ENCODE measurements at places on chromosomes 5 and 9. TPM values are rescaled to one million over a fixed set of nuclear protein-coding genes. Genes with fewer than 3 reads are reported as not detected.

DNA sequence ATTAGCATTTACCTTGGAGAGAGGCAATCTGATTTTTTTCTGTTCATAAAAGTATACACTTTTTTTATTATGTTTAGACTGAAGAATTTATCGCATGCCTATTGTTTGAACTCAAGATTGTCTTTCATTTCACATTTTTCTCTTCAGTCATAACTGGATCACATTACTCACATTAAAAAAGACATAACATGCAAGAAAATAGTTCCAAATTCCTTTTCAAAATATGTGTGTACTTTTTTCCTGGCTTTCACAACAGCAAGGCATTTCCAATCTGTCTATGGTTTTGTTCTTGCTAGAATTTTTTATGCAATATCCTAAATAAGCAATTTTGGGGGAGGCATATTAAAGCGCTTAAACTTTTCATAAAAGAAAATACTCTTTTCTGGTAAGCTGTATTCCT is 21.2 kb downstream of the FTMT start:
- no peak for DNase-seq
- H3K36me3 ChIP-seq = no peaks in the 10 kb centered on the region
- no peaks in the 10 kb centered on the region for H3K27me3 ChIP-seq
- H3K4me3 ChIP-seq = no peak overlapping the region
- H3K4me1 ChIP-seq = no peaks in the 10 kb centered on the region
- H3K27ac ChIP-seq = no peak overlapping the region

DNA sequence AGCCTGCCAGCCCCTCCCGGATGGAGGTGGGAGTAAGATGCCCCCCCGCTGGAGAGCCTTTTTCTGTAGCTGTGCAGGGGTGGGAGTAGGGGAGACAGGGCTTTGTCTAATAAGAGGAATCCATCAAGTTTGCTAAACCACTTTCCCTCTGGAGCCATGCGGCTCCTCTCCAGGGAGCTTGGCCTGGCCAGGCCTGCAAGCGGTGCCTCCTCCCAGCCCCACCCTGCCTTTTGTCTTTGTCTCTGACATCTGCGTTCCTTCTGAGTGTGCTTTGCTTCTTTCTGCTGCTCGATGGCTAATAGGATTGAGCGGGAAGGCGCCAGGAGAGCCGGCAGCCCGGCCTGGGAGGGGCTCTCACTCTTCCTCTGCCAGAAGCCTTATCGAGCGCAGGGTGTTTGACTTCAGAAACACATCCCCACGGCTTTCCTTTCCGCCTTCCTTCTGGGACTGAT is 26.7 kb upstream of the FCN1 start:
- H3K27me3 ChIP-seq = no peaks in the 10 kb centered on the region
- no peak for DNase-seq
- no peak overlapping the region for H3K27ac ChIP-seq
- H3K4me3 ChIP-seq = no peak overlapping the region
- H3K4me1 ChIP-seq = peaks cover 25% of the 10 kb centered on the region

DNA sequence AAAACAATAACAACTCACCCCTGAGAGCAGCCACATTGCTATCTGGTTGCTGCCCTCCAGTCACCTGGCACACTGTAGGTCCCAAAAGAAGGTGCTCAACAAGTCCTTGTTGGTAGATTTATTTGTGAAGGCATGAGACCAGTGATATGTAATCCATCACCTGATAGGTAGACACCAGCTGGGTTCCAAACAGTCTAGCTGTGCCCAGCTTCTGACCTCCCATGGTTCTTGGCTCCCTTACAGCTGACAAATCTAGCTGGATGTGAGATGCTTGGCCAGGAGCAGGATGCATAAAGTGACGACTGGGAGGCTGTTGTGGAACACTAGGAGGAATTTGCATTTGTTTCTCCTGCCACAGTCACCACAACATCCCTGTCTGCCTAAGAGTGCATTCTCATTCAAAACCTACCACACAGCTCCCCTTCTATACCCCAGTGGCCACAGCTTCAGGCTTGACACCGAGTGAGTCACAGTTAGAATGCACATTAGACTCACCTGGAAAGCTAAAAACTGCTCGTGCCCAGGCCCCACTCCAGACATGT is 7.8 kb upstream of the VLDLR start:
- no peak overlapping the region for H3K4me3 ChIP-seq
- DNase-seq = no peak
- no peaks in the 10 kb centered on the region for H3K4me1 ChIP-seq
- no peaks in the 10 kb centered on the region for H3K36me3 ChIP-seq
- no peaks in the 10 kb centered on the region for H3K27me3 ChIP-seq

DNA sequence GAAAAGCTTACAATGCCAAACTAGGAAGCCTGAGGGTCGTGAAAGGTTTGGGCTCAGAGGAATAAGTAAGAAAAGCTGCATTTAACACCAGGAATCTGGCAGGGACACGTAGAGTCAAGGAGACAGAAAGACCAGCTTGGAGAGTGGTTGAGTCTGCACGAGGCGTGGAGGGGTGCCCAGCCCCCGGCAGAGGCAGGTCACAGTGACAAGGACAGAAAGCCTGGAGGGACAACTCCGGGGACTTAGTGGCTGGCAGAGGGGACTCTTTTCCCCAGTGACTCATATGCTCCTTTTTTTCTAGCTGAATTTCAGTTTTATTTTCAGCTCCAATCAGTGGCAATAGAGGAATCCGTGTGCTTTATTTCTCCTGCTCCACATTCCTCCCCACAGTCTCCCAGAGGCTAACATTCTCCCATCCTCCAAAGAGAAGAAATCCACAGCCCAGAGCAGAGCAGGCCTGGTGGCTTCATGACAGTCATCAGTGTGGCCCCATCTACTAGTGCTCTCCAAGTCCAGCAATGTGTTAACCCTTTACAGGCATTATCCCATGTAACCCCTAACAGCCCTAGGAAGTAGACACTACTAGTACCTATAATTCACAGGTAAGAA is 80.7 kb downstream of the KCNIP1 start:
- no peak for DNase-seq
- H3K27me3 ChIP-seq = no peaks in the 10 kb centered on the region
- no peak overlapping the region for H3K4me3 ChIP-seq
- no peaks in the 10 kb centered on the region for H3K4me1 ChIP-seq

DNA sequence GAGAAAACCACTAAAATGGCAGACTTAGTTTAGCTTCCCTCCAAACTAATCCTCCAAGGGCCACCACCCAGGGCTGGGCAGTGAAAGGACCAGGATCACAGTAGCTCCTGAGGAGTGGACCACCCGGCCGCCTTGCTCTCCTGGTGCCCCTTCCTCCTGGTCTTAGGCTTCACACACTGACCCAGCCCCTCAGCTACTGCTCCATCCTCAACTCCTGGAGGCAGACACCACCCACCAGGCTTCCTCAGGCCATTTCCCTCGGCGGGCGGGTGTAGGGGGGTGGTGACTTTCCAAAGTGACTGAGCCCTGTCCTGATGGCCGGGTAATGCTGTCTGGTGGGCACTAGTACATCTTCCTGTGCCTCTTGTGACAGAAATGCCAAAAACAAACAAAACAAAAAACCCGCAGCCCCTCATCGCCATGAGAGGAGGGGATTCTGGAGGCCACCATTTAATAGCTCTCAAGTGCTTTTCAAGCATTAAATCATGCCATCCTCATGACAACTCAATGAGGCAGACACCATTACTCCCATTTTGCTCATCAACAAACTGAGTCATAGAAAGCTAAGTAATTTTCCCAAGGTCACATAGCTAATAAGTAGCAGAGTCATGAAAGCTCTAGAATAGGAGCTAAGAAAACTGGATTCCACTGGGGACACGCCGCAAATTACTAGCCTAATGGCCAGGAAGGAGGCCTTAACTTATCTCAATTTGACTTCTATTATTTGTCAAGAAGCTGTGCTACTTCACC is 91.3 kb upstream of the LRRTM2 start:
- no peak overlapping the region for H3K27ac ChIP-seq
- no peaks in the 10 kb centered on the region for H3K36me3 ChIP-seq
- H3K4me3 ChIP-seq = no peak overlapping the region
- DNase-seq = no peak

GRCh38 chr5:133589286-133589685 is 23.1 kb downstream of the FSTL4 start:
- no peaks in the 10 kb centered on the region for H3K36me3 ChIP-seq
- H3K27me3 ChIP-seq = no peaks in the 10 kb centered on the region
- no peak overlapping the region for H3K27ac ChIP-seq

The TAF1L gene
- total RNA-seq = not detected

The MOB3B gene
- total RNA-seq = 8.6 TPM

The SV2C gene
- 0.71 TPM for total RNA-seq

DNA sequence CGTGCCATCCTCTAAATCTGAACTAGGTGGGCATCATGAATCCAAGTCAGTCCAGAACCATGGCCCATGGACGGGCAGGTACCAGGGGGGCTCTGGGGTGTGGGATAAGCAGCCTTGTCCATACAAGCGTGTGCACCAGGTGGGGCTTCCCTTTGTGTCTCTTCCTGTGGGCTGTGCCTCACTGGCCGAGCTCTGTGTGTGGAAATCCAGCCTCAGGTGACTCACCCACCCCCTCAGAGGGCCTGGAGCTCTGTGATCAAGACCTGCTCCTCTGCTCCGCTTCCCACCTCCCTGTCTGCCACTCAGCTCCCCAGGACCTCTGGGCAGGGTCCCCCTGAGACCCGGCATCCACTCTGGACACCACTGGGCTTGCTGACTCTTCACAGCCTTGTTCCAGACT is 33.0 kb downstream of the GADD45G start:
- no peak for DNase-seq
- H3K27me3 ChIP-seq = no peaks in the 10 kb centered on the region
- no peak overlapping the region for H3K27ac ChIP-seq
- H3K36me3 ChIP-seq = no peaks in the 10 kb centered on the region
- H3K4me1 ChIP-seq = no peaks in the 10 kb centered on the region
- H3K4me3 ChIP-seq = no peak overlapping the region

DNA sequence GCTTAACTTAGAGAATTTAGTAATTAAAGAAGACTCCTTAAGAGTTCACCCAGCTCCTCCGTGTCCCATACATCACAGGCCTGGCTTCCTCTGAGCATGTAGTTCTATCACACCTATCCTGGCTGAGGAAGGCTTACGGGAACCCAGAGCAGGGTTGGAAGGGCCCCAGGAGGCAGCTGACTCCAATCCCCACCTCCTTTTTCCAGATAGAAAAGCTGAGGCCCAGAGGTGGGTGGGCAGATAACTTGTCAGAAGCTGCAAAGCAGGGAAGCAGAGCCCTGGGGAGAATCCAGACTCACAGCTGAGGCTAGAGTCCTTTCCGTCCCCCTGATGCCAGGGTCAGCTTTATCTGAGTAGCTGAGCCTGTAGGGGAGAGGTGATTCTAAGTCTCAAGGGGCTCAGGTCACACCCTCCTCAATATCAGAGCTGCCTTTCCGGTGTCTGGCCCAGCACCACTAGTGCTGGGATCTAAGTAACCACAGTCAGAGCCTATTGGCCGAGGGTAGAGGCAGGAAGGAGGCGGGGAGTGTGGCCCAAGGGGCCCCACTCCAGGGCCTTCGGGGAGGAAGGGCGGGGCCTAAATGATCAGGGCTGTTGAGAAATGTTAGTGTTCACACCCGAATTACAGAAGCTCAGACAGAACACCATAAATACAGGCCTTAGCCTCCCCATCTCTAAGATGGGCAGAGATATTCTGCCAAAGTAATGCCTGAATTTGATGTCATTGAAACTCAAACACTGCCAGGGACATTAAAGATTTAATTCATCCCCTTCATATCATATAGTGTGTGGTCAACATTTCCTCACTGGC is 9.9 kb downstream of the CCDC69 start:
- H3K4me3 ChIP-seq = no peak overlapping the region
- peaks cover 88% of the 10 kb centered on the region for H3K4me1 ChIP-seq
- H3K27ac ChIP-seq = peak overlapping the region; percentile 99
- no peaks in the 10 kb centered on the region for H3K27me3 ChIP-seq
- peak; percentile 91 for DNase-seq

DNA sequence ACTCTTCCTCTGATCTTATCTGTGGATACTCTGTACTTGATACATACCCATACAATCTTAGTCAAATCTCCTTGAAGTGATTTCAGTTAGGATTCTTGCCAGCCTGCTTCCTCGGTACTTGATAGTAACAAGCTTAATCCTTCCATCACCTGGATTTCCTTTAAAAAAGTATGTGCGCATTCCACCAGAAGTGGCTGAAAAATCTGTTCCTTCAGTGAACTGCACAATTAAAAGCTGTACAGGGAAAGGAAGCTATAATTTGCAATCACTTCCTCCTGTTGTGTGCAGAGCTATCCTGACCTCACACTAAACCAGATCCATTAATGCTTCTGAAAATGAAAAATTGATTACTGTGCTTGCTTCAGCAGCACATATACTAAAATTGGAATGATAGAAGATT is 47.3 kb downstream of the PWWP2A start:
- no peak for DNase-seq
- H3K27me3 ChIP-seq = no peaks in the 10 kb centered on the region
- peaks cover under 1% of the 10 kb centered on the region for H3K36me3 ChIP-seq
- H3K27ac ChIP-seq = no peak overlapping the region
- H3K4me1 ChIP-seq = no peaks in the 10 kb centered on the region
- H3K4me3 ChIP-seq = no peak overlapping the region

GRCh38 chr5:91864962-91865361 is 481.8 kb upstream of the ARRDC3 start:
- no peaks in the 10 kb centered on the region for H3K36me3 ChIP-seq
- DNase-seq = no peak
- no peak overlapping the region for H3K4me3 ChIP-seq
- H3K27me3 ChIP-seq = no peaks in the 10 kb centered on the region
- no peaks in the 10 kb centered on the region for H3K4me1 ChIP-seq

GRCh38 chr9:88812938-88813637 is 178.2 kb upstream of the S1PR3 start:
- H3K27me3 ChIP-seq = no peaks in the 10 kb centered on the region
- DNase-seq = no peak
- no peaks in the 10 kb centered on the region for H3K36me3 ChIP-seq
- H3K4me3 ChIP-seq = no peak overlapping the region
- H3K4me1 ChIP-seq = no peaks in the 10 kb centered on the region

DNA sequence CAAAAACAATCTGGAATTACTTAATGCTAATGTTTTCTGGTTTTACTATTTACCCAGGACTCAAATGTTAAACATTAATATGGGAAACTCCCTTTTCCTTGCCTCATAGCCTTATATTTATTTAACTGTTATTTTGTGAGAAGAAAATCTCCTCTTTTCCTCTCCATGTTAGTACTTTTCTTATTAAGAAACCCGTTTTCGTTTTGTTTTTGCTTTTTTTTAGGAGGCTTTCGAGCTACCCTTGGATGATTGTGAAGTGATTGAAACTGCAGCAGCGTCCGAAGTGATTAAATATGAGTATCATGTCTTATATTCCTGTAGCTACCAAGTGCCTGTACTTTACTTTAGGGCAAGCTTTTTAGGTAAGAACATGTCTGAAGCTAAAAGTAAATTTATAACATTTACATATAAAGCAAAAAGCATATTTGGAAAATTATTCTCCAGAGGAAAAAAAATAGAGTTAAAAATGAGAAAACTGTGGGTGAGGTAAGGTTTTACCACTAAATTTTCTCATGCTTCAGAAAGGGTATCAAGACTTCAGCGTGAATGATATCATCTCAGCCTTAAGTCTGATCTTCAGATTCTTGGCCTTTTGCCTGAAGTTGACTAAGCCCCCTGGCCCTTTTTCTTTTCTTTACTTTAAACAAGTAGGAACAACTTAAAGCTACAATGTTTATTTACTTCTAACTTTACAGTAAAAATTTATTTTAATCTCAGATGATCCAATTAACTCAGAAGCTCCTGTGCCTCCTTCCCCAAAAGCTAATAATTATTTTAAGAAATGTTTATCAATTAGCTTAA is 113.8 kb downstream of the RPS23 start:
- peak overlapping the region; percentile 66 for H3K27ac ChIP-seq
- H3K27me3 ChIP-seq = no peaks in the 10 kb centered on the region
- peaks cover 19% of the 10 kb centered on the region for H3K4me1 ChIP-seq
- no peak overlapping the region for H3K4me3 ChIP-seq
- no peak for DNase-seq
